ENCODE measurements at places on chromosomes 1 and 21.

GRCh38 chr1:2073382-2074230, 23.4 kb downstream of the PRKCZ start:
- no peak for DNase-seq

DNA sequence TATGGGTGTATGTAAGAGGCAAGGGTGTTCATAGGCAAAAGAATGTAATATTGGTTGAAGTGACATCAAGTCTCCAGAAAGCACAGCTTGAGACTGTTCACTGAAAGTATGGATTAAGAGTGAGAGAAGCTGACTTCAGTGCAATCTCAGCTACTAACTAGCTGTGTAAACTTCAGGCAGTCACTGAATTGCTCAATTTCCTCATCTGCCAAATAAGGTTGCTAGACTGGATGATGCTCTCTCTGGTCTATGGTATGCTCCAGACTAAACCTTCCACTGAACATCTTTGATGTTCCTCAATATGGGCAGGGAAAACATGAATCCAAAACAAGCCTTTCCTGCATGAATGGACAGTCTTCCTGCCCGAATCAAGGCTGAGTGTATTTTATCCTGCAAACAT, 111.8 kb upstream of the USH2A start:
- DNase-seq = no peak

DNA sequence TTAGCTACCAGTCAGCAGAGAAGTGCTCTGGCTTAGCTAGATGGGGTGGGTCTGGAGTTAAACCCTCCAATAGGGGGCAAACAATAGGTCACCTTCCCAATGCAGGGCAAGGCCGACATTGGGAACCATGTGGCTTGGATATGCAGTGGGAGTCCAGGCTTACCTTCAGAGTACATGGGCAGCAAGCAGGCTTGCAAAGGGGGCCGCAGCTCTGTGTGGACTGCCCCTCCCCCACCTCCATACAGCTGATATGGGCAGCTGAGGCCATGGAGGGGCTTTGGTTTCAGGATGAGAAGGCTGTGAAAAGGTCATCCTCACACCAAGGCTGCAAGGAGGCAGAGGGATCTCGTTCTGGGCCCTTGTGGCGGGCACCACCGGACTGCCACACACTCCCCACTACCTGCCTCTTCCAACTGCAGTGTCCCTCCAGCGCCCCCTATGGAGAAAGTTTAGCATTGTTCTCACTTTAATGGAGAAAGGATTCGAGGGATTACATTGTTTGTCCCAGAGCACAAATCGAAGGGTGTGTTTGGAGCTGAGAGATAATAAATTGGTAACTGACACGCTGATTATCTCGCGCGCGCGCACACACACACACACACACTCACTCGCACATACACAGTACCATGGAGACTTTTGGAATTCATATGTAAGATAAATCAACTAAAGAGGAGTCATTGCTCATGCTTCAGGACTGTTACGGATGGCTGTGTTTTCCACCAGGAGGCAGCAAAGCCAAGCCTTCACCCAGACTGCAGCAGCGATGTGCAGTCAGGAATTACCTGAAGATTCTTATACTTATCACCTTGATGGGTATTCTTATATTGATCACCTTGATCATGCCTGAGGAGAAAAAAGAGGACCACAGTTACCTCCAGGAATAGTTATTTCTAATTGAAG, 7.0 kb upstream of the SMCP start:
- DNase-seq = no peak

GRCh38 chr1:3467096-3468036, 12.9 kb downstream of the ARHGEF16 start:
- DNase-seq = no peak

GRCh38 chr1:25088946-25089345, 143.4 kb downstream of the SYF2 start:
- no peak for DNase-seq

- DNase-seq = no peak
Observed at GRCh38 chr21:19368944-19369343, 965.4 kb upstream of the TMPRSS15 start.

DNA sequence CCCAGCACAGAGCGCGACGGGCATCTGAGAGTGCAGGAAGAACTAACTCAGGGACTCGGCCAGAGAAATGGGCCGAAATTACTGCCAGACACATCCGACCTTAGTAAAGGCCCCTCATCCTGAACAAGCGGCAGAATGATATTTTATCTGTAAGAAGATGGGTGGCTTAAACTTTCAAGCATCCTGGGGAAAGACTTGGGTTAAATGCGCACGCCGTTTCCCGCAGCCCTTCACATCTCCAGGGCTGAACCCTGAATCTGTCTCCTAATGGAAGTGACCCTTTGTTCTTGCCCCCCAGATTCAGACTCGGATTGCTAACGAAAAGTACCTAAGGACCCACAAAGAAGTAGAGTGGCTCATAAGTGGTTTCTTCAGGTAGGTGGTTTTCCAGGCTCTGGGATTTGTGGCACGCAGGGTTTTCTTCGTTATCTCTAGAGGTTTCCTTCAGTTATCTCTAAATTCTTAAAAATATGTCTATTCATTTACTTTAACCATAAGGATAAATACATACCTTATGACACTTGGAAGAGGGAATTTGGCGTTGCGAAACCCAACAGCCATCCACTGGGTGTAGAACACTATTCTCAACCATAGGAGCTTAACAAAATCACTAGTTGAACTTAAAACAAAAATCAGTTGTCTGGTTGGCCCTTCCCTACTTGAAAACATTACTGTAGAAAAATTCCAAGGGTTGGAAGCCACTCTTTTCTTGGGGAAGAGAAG, 627 bp downstream of the RIIAD1 start:
- DNase-seq = no peak

DNA sequence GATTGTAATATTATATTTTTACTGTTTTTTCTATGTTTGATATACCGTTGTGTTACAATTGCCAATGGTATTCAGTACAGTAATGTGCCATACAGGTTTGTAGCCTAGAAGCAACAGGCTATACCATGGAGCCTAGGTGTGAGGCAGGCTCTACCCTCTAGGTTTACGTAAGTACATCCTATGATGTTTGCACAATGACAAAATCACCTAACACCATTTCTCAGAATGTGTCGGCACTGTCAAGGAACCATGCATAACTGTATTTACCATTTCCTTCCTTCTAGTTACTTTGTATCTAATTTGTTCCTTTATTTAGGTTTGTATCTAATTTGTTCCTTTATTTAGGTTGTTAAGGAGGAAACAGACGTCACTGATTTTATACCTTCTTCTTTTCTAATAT, 9.9 kb downstream of the NPHP4 start:
- no peak for DNase-seq

DNA sequence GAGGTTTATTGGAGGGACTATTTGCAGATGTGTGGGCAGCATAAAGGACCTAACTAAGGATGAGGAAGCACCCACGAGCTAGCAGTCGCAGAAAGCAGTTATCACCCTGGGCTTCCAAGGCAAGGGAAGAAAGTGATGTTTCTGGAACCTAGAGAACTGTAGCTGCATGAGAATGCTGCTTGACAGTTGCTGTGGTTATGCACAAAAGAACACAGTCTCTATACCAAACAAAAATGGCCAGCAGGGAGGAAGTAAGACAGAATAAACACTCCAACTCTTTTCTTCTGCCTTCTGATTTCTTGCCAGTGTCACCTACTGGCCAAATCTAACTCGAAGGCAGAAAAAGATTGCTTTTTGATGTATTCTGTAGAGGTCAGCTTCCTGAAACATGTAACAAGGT, 190.2 kb downstream of the RASAL2 start:
- no peak for DNase-seq

DNA sequence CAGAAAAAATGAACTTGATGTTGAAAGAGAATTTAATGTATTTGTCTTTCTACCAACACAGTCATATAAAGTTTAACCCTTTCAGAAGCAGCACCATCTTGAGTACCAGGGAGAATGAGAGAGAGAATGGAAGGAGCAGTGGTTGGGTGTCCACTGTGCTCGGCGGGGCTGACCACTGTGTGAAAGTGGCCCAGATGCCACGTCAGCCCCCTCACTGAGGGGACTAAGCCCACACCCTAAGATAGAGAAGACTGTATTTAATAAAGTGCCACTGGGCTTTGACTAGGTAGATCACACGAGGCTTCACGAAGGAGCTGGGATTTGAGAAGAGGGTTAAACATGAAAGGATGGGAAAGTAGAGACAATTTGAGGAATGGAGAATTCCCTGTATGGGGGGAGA, 31.2 kb downstream of the BATF3 start:
- no peak for DNase-seq

GRCh38 chr1:165629848-165630628, 996 bp upstream of the MGST3 start:
- DNase-seq = no peak

DNA sequence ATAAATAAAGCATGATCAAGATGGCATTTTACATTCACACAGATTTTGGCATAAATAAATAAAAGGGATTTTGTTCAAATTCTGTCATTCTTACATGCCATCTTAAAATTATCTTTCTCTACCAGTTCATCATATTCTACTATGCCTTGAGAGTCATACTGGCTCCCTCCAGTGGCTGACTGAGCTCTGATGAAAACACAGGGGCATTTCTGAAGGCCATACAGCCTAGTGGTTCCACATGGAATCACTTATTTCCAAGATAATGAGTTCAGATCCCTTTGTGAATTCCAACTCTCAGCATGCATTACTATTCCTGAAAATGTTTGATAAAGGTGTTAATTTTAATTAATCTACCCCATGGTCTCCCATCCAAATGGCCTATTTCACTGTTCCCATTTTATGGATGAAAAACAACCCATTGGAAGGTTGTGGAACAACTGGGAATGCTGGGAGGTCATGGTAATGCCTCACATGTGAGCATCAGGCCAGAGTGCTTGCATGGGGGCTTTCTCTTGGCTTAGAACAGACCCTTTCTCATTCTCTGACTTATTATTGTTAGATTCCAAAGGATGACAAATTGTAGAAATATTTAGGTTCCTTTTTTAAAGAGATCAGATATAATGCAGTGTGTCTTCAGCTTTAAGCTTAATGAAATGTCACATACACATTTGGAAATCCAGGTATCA, 622.4 kb upstream of the PKN2 start:
- no peak for DNase-seq

DNA sequence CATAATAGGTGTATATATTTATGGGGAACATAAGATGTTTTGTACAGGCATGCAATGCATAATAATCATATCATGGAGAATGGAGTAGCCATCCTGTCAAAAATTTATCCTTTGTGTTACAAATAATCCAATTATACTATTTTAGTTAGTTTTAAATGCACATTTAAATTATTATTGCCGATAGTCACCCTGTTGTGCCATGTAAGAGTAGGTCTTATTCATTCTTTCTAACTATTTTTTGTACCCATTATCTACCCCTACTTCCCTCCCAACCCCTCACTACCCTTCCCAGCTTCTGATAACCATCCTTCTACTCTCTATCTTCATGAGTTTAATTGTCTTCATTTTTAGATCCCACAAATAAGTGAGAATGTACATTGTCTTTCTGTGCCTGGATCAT, 8.3 kb upstream of the VN1R5 start:
- DNase-seq = no peak

GRCh38 chr1:47534436-47534835, 96.6 kb downstream of the FOXD2 start:
- no peak for DNase-seq

DNA sequence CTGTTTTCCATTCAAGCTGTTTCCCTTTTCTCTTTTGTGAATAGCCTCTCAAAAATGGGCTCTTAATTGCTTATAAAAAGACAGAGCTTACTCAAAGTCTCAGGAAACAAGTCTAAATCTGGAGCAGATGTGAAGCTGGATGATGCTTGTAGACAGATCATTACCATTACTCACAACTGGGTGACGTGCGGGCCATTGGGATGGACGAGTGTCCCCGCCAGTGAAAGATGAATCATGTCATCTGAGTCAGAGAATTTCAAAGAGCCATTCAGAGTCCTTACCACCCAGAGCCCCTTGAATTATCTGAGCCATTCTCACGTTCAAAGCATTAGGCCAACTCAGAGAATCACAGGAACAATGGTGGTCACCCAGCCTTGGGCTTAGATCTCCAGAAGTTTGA, 134.6 kb downstream of the HUNK start:
- no peak for DNase-seq

DNA sequence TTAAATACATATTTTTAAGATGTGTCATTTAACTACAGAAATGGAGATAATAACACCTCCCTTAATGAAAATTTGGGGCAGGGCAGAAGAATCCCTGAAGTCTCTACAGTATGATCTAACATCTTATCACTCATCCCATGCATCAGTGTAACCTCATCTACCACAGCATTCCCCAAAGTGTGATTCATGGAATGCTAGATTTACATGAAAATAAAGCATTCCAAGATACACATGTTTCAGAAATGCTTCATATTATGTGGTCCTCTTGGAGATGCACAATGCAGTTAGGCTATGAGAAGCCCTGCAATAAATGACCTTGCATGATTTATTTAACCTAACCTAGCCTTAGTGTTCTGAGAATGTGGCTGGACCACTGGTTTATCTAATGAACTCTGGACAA, 166.9 kb upstream of the SYT6 start:
- DNase-seq = no peak

- DNase-seq = no peak
Observed at GRCh38 chr21:45264912-45265515, 22.7 kb downstream of the POFUT2 start.

DNA sequence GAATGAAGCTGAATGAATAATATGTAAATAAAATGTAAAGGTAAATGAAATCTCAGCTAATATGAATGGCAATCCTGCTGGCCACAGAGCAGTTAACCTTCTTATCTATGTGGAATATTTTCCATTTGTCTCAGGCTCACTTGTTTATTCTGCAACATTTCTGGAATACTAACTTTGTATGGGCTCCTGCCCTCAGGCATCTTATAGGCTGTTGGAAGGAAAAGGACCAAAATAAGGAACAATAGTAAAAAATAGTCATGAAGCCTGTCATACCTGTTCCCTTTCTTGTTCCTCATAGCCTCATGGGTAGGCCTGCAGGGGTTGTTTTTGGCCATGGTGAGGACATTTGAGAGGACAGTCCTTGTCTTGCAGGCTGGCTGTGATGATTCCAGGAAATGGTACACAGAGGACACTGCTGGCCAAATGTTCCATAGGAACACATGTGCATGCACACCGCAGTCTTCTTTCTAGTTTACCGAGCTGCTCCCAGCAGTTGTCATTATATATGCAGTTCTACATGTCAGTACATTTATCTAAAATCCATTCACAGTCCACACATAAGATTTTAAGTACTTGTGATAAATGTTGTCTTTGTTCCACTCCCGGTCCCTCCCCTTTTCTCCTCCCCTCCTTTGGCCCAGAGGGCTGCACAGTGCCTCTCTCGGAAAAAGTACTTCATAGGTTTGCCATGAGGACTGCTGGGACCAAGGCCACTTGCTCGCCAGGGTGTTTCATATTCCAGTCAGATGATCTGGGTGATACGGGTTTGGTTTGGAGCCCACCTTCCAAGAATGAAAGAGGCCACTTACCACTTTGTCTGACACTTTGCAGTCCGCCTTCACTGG, 15.2 kb upstream of the KCNQ4 start:
- no peak for DNase-seq

- no peak for DNase-seq
Observed at GRCh38 chr1:54077359-54077758, 24.0 kb downstream of the TCEANC2 start.

GRCh38 chr1:179003512-179004066, 22.1 kb upstream of the FAM20B start:
- DNase-seq = no peak

All from stimulated activated CD8-positive, alpha-beta memory T cell treated with anti-CD3 and anti-CD28 coated beads, Interleukin-12 subunit alpha, Interleukin-12 subunit beta, amount 100 ng/mL, for 1 hour (primary cell).